ENCODE measurements at places on chromosomes 4 and X. TPM values are rescaled to one million over a fixed set of nuclear protein-coding genes. Genes with fewer than 3 reads are reported as not detected.

Gene GPRASP2
- 4.8 TPM for polyA plus RNA-seq

Gene SYP
- 0.30 TPM for polyA plus RNA-seq

Gene F8A2
- not detected for polyA plus RNA-seq

Gene STOX2
- polyA plus RNA-seq, result 1.6 TPM

Gene NLGN4X
- 1.2 TPM for polyA plus RNA-seq

Gene NKX3-2
- not detected for polyA plus RNA-seq

Gene ARHGAP36
- not detected for polyA plus RNA-seq

Gene CSAG3
- not detected for polyA plus RNA-seq

Gene PSAPL1
- polyA plus RNA-seq, result not detected

Gene ARHGAP10
- 3.7 TPM for polyA plus RNA-seq

Gene RTL3
- polyA plus RNA-seq, result not detected

Gene HDX
- 1.8 TPM for polyA plus RNA-seq

Gene MEPE
- polyA plus RNA-seq, result 0.07 TPM

Gene ASB11
- not detected for polyA plus RNA-seq

Gene ADGRG4
- polyA plus RNA-seq, result not detected

Gene PCDH7
- polyA plus RNA-seq, result 0.32 TPM

Gene IGSF1
- polyA plus RNA-seq, result 0.21 TPM

Gene ASMT
- polyA plus RNA-seq, result 0.26 TPM

Gene UGT2B10
- 108 TPM for polyA plus RNA-seq

Gene IGFBP7
- 215 TPM for polyA plus RNA-seq

Gene SYN1
- polyA plus RNA-seq, result 2.5 TPM

Gene ZIC3
- polyA plus RNA-seq, result not detected

Gene TCEAL5
- polyA plus RNA-seq, result not detected

Gene SLC2A9
- 17.5 TPM for polyA plus RNA-seq

Gene TRAM1L1
- 0.09 TPM for polyA plus RNA-seq

Gene TMPRSS11B
- 0.02 TPM for polyA plus RNA-seq

Gene ATP10D
- polyA plus RNA-seq, result 9.3 TPM

Gene TRAPPC2
- polyA plus RNA-seq, result 3.1 TPM

Gene TMEM185A
- 7.9 TPM for polyA plus RNA-seq

Gene MAGEA4
- polyA plus RNA-seq, result not detected

Gene PPP4R3C
- polyA plus RNA-seq, result not detected

Gene PLA2G12A
- 29.9 TPM for polyA plus RNA-seq

Gene NHSL2
- 0.97 TPM for polyA plus RNA-seq

Gene TRIM61
- 0.13 TPM for polyA plus RNA-seq

Gene HERC6
- polyA plus RNA-seq, result 2.5 TPM

Gene MAGEA9B
- not detected for polyA plus RNA-seq

Gene DDX53
- polyA plus RNA-seq, result not detected

Gene HCCS
- polyA plus RNA-seq, result 14.7 TPM

Gene XAGE1A
- not detected for polyA plus RNA-seq

Gene NLGN3
- polyA plus RNA-seq, result 0.13 TPM

Gene ARMCX6
- 12.6 TPM for polyA plus RNA-seq

Gene RHOH
- polyA plus RNA-seq, result 0.56 TPM

Gene BEX3
- polyA plus RNA-seq, result 59.3 TPM

Gene WDR19
- 9.5 TPM for polyA plus RNA-seq

Gene CCNI
- 42.5 TPM for polyA plus RNA-seq

Gene CYBB
- 10.2 TPM for polyA plus RNA-seq

Gene ANK2
- 0.32 TPM for polyA plus RNA-seq

Gene GYPE
- polyA plus RNA-seq, result 0.13 TPM

Data from liver (tissue), 10 donors.